ENCODE measurements at places on chromosomes 3 and 15.

- DNase-seq: no peak
Measured at GRCh38 chr15:95304947-95305400, 1025.5 kb upstream of the NR2F2 start.

DNA sequence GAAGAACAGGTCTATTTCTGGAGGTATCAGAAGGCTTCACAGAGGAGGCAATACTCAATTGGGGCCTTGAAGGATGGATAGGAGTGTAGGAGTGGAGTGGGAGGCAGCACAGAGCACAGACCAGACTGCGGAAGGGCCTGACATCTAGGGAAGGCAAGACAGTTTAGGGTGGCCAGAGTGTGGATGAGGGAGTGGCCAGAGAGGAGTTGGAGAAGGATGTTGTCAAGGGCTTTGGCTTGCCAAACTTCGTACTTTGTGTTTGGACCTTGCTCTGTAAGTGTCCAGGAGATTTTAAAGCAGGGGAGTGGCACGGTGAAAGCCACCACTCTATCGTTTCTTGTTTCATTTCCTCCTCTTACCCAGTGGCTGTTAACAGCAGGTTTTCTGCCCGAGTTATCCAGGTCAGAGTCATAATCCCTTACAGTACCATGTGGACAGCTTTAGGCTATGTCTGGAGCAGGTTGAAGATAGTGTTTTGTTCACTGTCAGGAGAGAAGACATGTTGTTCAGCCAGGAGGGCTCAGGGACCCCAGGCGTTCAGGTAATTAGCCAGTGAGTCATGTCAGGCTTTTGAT is 12.3 kb downstream of the SMAD3 start:
- no peak for DNase-seq

DNA sequence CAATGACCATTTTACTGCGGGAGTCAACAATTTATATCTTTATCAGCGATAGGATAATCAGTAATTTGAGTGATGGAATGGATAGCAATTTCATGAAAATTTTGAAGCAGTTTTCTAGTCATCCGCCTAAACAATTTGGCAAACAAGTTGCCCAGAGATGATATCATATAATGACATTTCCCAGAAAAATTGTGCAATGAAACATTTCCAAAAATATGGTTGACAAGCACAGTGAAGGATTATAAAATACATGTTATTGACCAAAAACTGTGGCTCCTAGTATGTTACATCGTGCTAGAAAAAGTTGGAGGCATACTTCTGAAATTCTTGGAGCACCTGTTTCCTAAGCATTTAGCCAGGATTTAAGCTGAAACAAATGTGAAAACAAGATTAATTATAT is 145.1 kb downstream of the GHSR start:
- no peak for DNase-seq

DNA sequence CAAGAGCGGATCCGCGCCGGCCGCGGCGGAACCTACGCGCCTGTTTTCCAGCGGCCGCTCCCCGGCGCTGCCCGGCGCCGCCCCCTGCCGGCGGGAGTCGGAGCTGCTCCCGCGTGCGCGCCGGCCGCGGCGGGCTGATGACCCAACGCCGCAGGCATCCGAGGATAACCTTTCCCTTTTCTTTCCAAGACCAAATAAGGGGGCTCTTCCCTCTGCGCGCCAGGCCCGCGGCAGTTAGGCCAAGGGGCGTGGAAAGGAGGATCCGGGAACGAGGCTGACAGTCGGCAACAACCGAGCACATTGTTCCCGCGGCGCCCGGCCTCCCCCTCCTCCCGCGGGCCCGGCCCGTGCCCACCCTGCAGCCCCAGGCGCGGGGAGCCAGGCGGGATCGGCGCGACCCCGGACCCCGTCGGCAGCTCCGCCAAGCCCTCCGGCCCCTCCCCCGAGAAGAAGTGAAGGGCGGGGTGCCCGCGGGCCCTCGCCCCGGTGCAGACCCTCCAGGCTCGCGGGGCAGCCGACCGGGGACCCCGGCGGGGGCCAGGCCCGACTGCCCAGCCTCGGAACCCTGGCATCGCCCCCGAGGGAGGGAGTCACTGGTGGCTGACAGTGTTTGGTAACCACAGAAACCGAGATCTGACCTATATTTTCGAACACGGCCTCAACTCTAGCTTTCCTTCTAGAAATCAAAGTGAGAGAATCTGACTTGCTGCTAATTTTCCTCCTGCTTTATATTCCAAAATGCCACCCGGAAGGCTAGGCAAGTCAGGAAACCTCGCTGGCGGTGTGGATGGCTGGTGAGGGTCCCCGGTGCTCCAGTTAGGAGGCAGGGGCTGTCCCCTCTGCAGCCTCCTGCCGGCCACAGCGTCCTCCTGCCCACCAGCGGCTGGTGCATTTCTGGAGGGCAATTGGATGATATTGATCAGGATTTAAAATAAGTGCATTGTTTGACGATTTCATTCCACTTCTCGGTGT is 45.6 kb upstream of the SYNM start:
- DNase-seq: peak; percentile 76

- DNase-seq: peak; percentile 93
Measured at GRCh38 chr3:150371741-150372254, 36.3 kb upstream of the TSC22D2 start.

DNA sequence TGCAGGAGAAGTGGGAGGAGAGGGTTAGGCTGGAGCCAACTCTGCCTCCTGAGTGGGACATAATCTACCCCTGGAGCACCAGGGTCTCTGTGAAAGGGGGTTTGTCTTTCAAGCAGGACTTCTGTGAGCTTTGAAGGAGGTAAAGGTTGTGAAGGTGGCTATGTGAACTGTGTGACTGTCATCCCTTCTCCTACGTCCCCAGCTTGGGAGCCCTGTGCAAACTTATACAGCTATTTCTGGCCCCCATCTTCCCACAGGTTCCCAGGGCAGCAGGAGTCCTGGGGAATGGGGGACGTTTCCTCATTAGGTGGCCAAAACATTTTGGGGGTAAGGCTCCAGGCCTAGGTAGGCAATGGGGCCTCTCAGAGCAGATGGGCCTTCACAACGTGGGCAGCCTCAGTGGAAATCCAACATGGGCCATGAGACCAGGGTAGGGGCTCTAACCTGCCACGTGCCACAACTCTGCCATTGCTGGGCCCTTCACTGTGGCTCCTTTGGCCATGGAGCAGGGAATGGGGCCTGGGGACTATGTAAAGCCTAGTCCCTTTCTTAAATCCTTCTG is 3.5 kb downstream of the VIPR1 start:
- no peak for DNase-seq

- DNase-seq: peak; percentile 32
Measured at GRCh38 chr3:188152660-188153436, 1.1 kb upstream of the LPP start.

- no peak for DNase-seq
Measured at GRCh38 chr3:112093180-112093522, 7.0 kb downstream of the C3orf52 start.

GRCh38 chr15:99909592-99910295 is 176.5 kb upstream of the LYSMD4 start:
- DNase-seq: no peak

DNA sequence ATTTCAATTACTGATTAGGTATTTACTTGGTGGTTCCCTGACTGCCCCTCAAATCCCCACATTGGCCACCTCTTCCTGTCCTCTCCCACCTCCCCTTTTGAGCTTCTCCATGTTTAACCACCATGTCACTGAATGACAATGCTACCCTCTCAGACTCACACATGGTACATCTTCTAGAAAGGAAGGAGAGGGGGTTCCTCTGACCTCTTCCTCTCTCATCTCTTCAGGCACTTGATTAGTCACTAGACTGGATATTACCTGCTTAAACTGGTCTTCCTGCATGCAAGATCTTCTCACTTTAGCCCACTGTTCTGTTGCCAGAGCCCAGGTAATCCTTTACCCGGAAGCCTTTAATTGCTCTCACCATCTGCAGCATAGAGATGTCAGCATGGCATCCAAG is 64.9 kb downstream of the DIPK2A start:
- DNase-seq: no peak

DNA sequence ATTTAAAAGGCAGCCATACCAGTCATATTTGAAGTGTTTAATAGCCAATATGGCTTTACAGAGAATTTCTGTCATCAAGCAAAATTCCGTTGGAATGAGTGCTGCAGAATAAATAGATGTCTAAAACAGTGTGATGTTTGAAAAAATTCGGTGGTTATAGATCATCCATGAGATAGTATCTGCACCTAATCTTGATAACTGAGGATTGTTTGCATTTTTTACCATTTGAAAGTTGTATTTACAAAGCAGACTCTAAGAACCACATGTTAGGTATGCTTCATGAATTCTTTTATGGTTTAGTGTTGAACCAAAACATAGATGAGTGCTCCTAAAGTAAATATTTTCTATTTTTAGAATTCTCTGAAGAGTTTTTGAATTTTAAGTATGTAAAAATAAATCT is 476.1 kb downstream of the NAALADL2 start:
- no peak for DNase-seq

- DNase-seq: no peak
Measured at GRCh38 chr3:138496436-138496835, 62.0 kb downstream of the ESYT3 start.

GRCh38 chr15:60390871-60391501 is 6.8 kb downstream of the ANXA2 start:
- peak; percentile 57 for DNase-seq

DNA sequence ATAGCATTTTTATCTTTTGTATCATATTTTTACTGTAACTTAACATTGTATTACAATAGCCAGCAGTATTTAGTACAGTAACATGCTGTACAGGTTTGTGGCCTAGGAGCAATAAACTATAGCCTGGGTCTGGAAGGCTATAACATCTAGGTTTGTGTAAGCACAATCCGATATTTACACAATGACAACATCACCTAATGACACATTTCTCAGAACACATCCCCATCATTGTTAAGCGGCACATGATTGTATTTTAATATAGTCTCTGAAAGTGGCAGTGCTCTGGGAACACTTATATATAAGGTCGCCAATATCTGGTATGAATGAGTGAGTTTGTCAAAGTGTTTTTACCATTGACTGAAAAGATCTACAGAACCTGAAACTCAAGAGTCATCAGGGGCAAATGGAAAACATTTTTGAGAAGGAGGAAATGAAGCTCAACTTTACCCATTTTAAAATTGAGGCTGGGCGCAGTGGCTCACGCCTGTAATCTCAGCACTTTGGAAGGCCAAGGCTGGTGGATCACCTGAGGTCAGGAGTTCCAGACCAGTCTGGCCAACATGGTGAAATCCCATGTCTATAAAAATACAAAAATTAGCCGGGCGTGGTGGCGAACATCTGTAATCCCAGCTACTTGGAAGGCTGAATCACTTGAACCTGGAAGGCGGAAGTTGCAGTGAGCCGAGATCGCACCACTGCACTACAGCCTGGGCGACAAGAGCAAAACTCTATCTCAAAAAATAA is 38.8 kb upstream of the TNFSF10 start:
- DNase-seq: no peak

DNA sequence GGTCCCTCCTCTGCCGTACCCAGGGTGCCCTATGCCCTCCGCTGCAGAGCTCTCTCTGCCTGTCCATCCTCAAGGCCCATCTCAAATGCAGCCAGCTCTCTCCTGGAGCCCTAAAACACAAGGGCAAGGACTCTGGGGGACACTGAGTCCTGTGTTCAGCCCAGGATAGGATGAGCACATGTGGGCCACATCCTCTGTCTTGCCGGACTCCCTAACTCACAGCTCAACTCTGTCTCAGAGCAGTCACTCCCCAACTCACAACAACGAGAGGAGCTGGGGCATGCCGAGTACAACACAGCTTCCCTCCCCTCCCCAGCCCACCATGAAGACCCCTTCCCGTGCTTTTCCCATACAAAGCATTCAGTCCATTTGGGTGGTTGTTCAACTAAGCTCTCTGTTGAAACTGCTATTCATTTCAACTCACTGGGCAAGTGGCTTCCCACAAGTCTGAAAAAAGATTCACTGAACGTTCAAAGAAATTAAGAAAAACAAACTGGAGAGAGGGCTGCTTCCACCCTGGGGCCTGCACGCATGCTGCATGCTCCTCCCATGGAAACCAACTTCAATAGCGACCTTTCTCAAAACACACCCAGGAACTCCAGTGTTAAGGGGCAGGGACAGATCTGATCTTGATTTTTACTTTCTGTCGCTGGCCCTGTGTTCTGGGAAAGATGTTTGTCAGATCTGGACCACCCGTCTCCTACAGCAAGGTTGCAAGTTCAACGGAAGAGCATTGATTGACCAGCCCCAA is 124.3 kb upstream of the IGF1R start:
- DNase-seq: no peak

DNA sequence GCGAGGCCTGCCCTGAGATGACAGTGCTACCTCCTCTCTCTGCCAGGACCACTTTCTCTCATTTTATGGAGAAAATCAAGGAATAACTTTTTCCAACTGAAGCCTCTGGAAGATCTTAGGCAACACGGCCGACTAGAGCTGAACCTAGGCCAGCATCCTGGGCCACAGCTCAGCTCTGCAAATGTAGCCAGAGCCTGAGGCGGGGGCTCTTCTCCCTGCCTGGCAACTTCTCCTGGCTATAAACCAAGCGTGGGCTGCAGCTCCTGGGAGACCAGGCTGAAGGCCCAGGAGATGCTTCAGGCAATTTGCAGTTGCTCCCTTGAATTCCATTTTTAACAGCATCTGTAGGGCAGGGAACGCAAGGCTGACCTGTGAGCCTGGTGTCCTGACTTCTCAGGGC is 74.9 kb downstream of the CEMIP start:
- no peak for DNase-seq

- no peak for DNase-seq
Measured at GRCh38 chr3:146464005-146464595, 5.3 kb downstream of the PLSCR2 start.

GRCh38 chr3:114213627-114214541 is 23.5 kb downstream of the ZNF80 start:
- DNase-seq: no peak

- DNase-seq: no peak
Measured at GRCh38 chr3:179943117-179943880, 93.4 kb downstream of the PEX5L start.

- no peak for DNase-seq
Measured at GRCh38 chr3:153744889-153745288, 376.3 kb upstream of the ARHGEF26 start.

DNA sequence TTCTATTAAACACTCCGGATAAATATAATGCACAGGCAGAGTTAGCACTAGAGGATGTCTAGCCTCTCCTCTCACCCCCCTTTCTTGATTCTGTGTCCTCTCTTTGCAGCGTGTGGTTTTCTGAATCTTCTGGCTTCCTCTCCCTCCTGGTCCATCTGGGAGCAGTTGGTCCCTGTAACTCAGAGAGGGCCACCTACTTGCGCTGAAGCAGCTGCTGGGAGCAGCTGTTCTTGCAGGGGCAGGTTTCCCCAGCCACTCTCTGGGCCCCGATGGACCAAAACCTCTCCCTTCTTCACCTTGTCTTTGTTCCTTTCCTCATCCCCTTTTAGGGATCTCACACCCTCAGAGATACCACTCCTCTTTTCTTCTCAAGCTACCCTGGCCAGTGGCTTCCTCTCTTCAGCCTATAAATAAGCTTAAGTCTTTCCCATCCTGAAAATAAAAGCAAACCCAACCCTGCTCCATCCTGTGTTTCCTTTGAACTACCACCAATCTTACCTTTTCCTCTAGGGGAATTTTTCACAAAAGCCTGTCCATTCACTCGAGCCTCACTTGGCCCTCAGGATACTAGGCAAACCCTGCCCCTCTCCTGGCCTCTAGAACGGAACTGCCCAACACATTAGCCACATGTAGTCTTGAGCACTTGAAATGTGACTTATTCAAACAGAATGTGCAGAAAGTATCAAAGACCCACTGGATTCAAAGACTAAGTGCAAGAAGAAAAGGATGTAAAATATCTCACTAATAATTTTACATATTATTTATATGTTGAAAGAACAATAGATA is 59.7 kb downstream of the STARD5 start:
- DNase-seq: no peak

- DNase-seq: no peak
Measured at GRCh38 chr15:66153549-66154415, 99.8 kb downstream of the MEGF11 start.
